ENCODE measurements at places on chromosomes 5 and 9.

DNA sequence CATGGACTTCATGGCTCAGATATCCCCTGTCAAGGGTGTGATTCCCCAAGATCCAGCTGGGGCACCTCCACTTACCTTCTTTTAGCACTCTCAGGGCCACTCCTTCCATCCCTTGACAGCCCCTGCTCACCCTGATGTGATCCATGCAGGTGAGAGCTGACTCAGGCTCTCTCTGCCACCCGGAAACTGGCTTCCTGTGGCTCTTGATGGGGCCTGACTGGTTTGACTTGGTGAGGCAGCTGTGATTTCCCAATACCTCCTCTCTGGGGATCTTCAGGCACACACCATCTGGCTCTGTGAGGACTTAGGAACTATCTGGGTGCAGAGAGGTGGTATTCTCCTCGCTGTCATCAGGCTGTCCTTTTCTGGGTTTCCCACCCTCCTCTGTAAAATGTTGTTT is 7.9 kb upstream of the FAT2 start:
- DNase-seq: no peak

DNA sequence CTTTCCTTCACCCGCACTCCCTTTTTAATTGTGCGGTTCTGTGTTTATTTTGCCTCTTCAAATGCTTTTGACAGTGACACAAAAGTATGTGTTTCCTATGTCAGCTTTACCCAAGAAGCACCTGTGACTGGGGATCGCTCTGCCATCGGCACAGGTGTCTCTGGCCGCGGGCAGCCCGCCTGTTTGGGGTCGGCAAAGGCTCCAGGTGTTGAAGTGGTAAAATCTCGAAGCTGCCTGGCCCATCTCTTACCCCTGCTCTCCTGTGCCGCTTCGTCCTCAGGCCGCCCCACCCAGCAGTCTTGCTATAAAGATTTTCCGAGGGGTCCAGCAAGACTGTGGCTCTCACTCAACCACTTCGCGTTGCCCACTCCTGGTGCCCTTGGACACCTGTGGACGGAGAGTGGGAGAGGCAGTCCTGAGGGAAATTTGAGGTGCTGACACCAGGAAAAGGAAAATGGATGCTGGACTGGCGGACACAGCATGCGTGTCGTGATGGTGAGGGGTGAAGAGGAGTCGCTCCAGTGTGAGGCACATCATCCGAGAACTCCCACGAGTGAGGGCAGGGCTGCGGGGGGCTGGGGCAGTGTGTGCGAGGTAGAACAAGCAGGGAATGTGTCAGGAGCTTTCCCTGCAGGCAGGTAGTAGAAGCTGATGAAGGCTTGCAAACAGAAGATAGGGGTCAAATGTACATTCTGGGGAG is 29.1 kb upstream of the CEP72 start:
- no peak for DNase-seq

GRCh38 chr5:167208911-167209310 is 1082.5 kb upstream of the WWC1 start:
- DNase-seq: peak; percentile 19

DNA sequence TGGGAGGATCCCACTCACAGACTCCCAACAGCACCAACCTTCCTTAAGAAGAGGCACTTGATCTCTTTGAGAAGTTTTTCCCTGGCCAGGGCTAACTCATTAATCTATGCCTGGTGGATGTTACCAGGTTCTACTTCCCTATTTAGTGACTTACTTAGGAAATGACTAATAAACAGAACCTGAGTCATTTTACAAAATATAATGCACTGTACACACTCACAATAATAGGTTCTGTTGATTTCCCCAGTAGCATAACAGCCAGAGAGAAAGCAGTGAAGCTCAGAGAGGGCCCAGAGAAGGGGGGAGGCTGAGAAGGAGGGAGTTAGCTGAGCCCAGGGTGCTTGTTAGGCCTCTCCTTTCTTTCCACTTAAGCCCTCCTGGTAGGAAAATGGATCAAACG is 27.1 kb downstream of the FRMD3 start:
- DNase-seq: no peak

DNA sequence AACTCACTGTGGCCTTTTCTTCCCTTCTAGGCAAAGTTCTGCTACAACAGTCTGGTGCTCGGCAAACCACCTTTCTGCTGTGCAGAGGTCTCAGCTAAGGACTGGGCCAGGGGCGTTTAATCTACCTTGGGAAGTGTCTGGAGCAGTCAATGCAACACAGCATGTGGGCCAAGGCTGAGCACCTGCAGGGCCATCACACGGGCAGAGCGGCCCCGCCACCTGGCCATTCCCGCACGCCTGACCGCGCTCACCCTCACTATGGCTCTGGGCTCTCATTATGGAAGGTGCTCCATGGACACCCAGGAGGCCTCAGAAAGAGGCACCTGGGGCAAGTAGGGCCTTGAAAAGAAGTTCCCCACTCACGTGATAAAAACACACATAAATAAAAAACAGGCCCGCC is 65.7 kb upstream of the TBC1D9B start:
- DNase-seq: no peak

- DNase-seq: no peak
Measured at GRCh38 chr5:149113669-149114068, 27.6 kb upstream of the ABLIM3 start.

GRCh38 chr9:114221706-114222465 is 66.5 kb downstream of the COL27A1 start:
- DNase-seq: no peak

GRCh38 chr5:151222790-151223446 is 974 bp downstream of the CCDC69 start:
- no peak for DNase-seq

GRCh38 chr5:135482381-135482933 is 30.3 kb upstream of the TIFAB start:
- no peak for DNase-seq

GRCh38 chr9:92704528-92704927 is 34.6 kb upstream of the IPPK start:
- DNase-seq: no peak

- no peak for DNase-seq
Measured at GRCh38 chr9:37178742-37179141, 58.4 kb downstream of the ZCCHC7 start.

GRCh38 chr5:53424686-53425615 is 55.5 kb upstream of the FST start:
- DNase-seq: no peak

DNA sequence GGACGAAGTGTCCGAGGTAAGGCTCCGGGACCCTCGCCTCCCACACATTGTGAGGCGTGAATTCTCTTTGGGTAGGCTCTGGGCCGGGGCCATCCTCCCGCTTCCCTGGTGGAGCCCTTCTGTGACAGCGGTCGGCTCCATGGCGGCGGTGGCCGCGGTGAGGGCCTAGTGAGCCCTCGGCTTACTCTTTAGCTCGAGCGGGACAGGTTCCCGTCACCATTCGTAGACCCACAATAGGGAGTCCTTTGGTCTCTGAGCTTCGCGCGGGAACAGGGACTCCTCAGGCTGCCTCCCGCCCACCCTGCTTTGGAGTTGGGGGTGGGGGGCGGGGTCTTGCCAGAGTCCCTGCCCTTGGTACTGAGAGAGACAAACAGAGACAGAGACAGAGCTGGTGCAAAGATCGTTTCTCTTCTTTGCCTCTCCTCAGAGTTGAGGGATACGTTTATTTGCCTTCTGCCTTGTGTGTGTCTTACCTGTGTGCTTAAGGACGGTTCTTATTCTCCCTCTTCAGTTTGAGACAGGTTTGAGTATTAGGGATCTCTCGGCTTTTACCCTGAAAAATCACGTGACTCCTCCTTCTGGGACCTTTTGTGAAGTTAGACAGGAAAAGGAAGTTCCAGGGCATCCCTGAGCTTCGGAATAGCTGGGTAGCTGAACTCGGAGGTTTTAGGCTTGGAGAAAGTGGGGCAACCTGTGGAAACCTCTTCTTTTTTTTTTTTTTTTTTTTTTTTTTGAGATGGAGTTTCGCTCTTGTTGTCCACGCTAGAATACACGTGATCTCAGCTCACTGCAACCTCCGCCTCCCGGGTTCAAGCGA is 833 bp downstream of the ANKHD1 start:
- peak; percentile 67 for DNase-seq

DNA sequence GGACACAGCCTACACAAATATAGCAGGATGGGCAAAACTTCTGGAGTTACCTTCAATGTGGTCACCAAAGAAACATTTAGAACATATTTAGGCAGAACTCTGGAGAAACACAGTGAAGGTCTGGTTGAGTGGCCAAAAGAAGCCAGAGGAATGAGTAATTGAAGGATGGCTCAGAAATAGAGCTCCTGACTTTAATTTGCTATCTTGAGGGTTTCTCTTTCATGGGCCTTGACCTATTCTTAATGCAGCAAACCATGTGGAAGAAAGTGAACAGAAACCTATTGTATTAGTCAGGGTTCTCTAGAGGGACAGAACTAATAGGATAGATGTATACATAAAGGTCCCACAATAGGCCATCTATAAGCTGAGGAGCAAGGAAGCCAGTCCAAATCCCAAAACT is 650.5 kb downstream of the ACTL7B start:
- DNase-seq: peak; percentile 70

GRCh38 chr5:137891849-137892248 is 2.6 kb downstream of the PKD2L2 start:
- DNase-seq: no peak

DNA sequence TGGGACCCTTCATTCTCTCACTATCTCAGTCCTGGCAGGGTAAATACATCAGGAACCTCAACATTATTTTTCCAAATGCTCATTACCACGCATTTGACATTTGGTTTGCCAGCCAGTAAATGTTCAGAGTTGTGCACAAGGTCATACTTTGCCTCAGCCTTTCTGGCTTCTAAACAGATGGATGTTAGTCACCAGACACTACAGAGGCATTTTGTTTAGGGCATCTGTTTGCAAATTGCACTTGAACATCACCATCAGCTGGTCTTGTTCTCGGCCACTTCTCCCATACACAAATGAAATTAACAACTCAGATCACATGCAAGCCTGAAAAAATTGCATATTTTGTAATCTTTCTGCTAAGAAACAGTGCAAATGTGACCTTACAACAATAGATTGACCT is 75.0 kb upstream of the SLC1A1 start:
- DNase-seq: peak; percentile 72

GRCh38 chr5:9269014-9269413 is 276.9 kb downstream of the SEMA5A start:
- DNase-seq: no peak

GRCh38 chr9:3045153-3045552 is 201.3 kb upstream of the PUM3 start:
- no peak for DNase-seq

All from foreskin melanocyte (primary cell).